Activated CD8-positive, alpha-beta memory T cell treated with anti-CD3 and anti-CD28 coated beads, Interleukin-2, amount 10 ng/mL, durations not matched to agents 7 days and 5 days (primary cell): ENCODE measurements at places on chromosomes 6 and 20.

- no peaks in the 10 kb centered on the region for H3K36me3 ChIP-seq
- no peak overlapping the region for H3K27ac ChIP-seq
- H3K4me1 ChIP-seq = no peaks in the 10 kb centered on the region
- DNase-seq = no peak
Measured at GRCh38 chr6:163264662-163265035, 149.9 kb upstream of the QKI start.

GRCh38 chr6:131164506-131164905 lies 29.2 kb downstream of the AKAP7 start:
- H3K36me3 ChIP-seq = peaks cover 9% of the 10 kb centered on the region
- H3K27ac ChIP-seq = no peak overlapping the region
- no peak overlapping the region for H3K4me3 ChIP-seq
- DNase-seq = no peak
- no peaks in the 10 kb centered on the region for H3K27me3 ChIP-seq

GRCh38 chr6:4932228-4932903 lies 71.5 kb downstream of the RPP40 start:
- peaks cover 57% of the 10 kb centered on the region for H3K4me1 ChIP-seq
- no peak overlapping the region for H3K27ac ChIP-seq
- no peak overlapping the region for H3K4me3 ChIP-seq
- DNase-seq = no peak
- H3K27me3 ChIP-seq = no peaks in the 10 kb centered on the region

- H3K4me3 ChIP-seq = no peak overlapping the region
- no peaks in the 10 kb centered on the region for H3K36me3 ChIP-seq
- H3K27me3 ChIP-seq = peaks cover 30% of the 10 kb centered on the region
- DNase-seq = peak; percentile 95
- no peak overlapping the region for H3K27ac ChIP-seq
- H3K4me1 ChIP-seq = no peaks in the 10 kb centered on the region
Measured at GRCh38 chr6:36302227-36302976, 32.5 kb downstream of the PNPLA1 start.

GRCh38 chr6:69774740-69775584 lies 21.8 kb downstream of the LMBRD1 start:
- H3K36me3 ChIP-seq = peaks cover 49% of the 10 kb centered on the region
- no peaks in the 10 kb centered on the region for H3K27me3 ChIP-seq
- H3K4me1 ChIP-seq = no peaks in the 10 kb centered on the region
- no peak overlapping the region for H3K4me3 ChIP-seq
- no peak for DNase-seq

DNA sequence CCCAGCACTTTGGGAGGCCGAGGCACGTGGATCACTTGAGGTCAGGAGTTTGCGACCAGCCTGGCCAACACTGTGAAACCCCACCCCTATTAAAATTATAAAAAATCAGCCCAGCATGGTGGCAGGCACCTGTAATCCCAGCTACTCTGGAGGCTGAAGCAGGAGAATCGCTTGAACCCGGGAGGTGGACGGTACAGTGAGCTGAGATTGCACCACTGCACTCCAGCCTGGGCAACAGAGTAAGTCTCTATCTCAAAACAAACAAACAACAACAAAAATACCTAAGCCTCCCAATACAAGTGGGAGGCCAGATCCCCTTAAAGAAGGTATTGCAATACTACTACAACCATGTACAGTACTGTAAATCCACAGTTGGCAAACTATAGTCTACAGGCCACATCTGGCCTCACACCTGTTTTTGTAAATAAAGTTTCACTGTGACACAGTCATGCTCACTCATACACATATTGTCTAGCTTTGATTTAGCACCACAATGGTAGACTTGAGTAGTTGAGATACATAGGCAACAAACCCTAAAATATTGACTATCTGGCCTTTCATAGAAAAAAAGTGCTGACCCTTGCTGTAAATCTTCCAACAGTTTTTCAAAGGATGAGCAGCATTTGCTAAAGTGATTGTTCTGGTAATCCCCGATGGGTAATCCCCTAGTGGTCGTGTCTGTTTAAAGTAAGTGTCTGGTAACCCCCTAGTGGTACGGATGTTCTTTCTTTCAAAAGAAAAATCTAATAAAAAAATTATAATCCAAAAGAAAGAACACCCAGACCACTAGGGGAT lies 202.0 kb downstream of the RNGTT start:
- DNase-seq = no peak
- H3K36me3 ChIP-seq = peaks cover 13% of the 10 kb centered on the region
- no peak overlapping the region for H3K4me3 ChIP-seq
- peaks cover 1% of the 10 kb centered on the region for H3K4me1 ChIP-seq
- H3K27me3 ChIP-seq = no peaks in the 10 kb centered on the region
- no peak overlapping the region for H3K27ac ChIP-seq

DNA sequence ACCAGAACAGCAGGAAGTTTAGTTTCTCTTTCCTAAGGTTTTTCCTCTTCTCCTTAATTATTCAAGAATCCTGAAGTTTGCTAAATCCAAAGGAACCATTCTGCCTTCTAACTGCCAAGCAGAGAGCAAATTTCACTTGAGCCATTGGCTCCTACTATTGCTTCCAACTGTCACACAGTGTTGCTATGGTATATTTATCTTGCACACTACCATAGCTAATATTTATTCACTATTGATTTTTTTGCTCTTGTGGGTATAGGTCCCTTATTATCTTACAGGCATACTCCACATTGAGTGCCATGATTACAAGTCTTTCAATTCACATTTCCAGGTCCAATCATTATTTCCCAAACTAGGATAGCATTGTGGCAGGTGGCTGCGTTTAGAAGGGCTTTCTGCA lies 266.7 kb upstream of the FLRT3 start:
- H3K27ac ChIP-seq = no peak overlapping the region
- no peaks in the 10 kb centered on the region for H3K36me3 ChIP-seq
- no peak overlapping the region for H3K4me3 ChIP-seq

GRCh38 chr6:116373300-116373699 lies 2.6 kb downstream of the DSE start:
- no peak for DNase-seq
- H3K36me3 ChIP-seq = no peaks in the 10 kb centered on the region
- peaks cover 34% of the 10 kb centered on the region for H3K27me3 ChIP-seq
- H3K27ac ChIP-seq = no peak overlapping the region
- H3K4me1 ChIP-seq = peaks cover 20% of the 10 kb centered on the region
- H3K4me3 ChIP-seq = no peak overlapping the region

DNA sequence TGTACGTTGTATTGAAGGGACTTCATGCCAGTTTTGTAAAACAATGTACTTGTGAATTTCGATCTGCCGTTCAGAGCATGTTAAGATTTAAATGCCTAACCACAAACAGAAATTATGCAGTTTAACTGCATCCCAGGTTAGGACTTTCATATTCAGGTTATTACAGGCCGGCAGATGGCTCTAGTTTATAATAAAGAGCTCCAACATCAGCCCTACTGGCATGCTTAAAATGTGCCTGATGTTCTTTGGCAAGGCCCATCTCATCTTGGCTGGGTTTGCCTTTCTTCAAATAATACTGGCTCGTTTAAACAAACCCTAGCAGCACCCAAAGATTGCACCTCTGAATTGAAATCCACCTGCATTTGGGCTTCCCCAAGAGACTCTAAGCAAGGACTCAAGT lies 169.3 kb upstream of the RIN2 start:
- H3K27me3 ChIP-seq = no peaks in the 10 kb centered on the region
- DNase-seq = no peak
- no peaks in the 10 kb centered on the region for H3K36me3 ChIP-seq

GRCh38 chr20:62344092-62344491 lies 23.0 kb downstream of the LAMA5 start:
- DNase-seq = no peak
- peaks cover 11% of the 10 kb centered on the region for H3K27me3 ChIP-seq
- no peaks in the 10 kb centered on the region for H3K36me3 ChIP-seq
- no peak overlapping the region for H3K27ac ChIP-seq

DNA sequence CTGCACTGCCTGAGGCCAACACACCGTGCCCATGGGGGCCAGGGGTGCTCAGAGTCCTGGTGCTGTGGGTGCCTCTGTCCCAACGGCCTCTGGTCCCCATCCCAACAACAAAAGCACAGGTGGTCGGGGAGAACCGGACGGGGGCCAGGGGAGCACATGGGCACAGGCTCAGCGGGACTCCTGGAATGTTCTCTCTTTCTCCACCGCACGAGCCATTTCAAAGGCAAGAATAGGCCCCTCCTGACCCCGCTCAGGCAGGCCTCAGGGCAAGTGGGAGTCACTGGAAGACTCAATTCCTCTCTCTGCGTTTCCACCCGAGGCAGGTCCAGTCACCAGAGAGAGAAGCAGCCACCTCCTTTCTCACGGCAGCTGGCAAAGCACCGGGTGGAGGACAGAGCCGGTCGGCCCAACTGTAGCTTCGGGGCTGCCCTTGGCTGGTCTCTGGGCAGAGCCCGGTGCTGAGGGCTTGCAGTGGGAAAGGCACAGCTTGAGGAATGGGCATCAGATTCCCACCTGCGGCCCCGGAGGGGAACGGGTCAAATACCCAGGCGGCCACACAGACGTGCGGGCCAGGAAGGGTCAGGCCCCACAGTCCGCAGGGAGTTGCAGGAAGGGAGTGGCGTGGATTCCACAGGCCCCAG lies 55.2 kb downstream of the KCNQ2 start:
- H3K4me3 ChIP-seq = no peak overlapping the region
- H3K27me3 ChIP-seq = no peaks in the 10 kb centered on the region
- H3K4me1 ChIP-seq = no peaks in the 10 kb centered on the region
- DNase-seq = no peak

GRCh38 chr6:2099870-2100269 lies 145.5 kb downstream of the GMDS start:
- H3K4me1 ChIP-seq = peaks cover 2% of the 10 kb centered on the region
- peaks cover 3% of the 10 kb centered on the region for H3K27me3 ChIP-seq
- H3K27ac ChIP-seq = no peak overlapping the region
- H3K4me3 ChIP-seq = no peak overlapping the region
- no peak for DNase-seq
- H3K36me3 ChIP-seq = no peaks in the 10 kb centered on the region

GRCh38 chr20:17558154-17558940 lies 11.5 kb upstream of the DSTN start:
- peaks cover 3% of the 10 kb centered on the region for H3K27me3 ChIP-seq
- H3K4me1 ChIP-seq = peaks cover 24% of the 10 kb centered on the region
- DNase-seq = peak; percentile 42

GRCh38 chr6:169310983-169311382 lies 57.3 kb upstream of the THBS2 start:
- H3K4me3 ChIP-seq = no peak overlapping the region
- peaks cover 5% of the 10 kb centered on the region for H3K27me3 ChIP-seq
- no peak for DNase-seq
- no peaks in the 10 kb centered on the region for H3K4me1 ChIP-seq
- H3K27ac ChIP-seq = no peak overlapping the region

- H3K4me1 ChIP-seq = peaks cover 14% of the 10 kb centered on the region
- H3K36me3 ChIP-seq = no peaks in the 10 kb centered on the region
- no peak overlapping the region for H3K27ac ChIP-seq
Measured at GRCh38 chr20:32764005-32764960, 2.1 kb downstream of the DNMT3B start.

GRCh38 chr6:119090256-119090655 lies 11.8 kb upstream of the FAM184A start:
- no peak overlapping the region for H3K4me3 ChIP-seq
- H3K27ac ChIP-seq = no peak overlapping the region
- peaks cover 18% of the 10 kb centered on the region for H3K27me3 ChIP-seq
- peaks cover 2% of the 10 kb centered on the region for H3K36me3 ChIP-seq
- no peaks in the 10 kb centered on the region for H3K4me1 ChIP-seq

DNA sequence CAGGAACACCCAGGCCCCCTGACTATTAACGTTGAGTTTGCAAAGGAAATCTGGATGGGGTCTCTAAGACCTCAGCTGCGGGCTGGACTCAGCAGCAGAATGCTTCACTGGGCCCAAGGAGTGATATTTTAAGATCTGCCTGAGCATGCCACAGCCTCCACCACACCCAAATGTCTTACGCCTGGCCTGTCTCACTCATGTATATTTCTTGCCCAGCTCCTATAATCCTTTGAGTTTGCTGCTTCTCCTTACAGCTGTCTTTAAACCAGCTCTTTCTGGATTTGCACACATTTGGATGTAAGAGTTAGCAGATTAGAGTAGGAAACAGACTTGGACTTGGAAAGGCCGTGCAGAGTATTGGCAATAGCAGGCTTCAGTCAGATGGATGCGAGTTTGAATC lies 16.4 kb downstream of the CASS4 start:
- H3K27me3 ChIP-seq = no peaks in the 10 kb centered on the region
- peaks cover 23% of the 10 kb centered on the region for H3K36me3 ChIP-seq
- H3K4me3 ChIP-seq = no peak overlapping the region

GRCh38 chr6:77030929-77031674 lies 432.2 kb downstream of the HTR1B start:
- DNase-seq = no peak
- H3K27ac ChIP-seq = no peak overlapping the region
- no peaks in the 10 kb centered on the region for H3K36me3 ChIP-seq
- H3K27me3 ChIP-seq = no peaks in the 10 kb centered on the region
- no peaks in the 10 kb centered on the region for H3K4me1 ChIP-seq

GRCh38 chr6:43185391-43185985 lies 3.5 kb downstream of the CUL9 start:
- H3K4me1 ChIP-seq = peaks cover 45% of the 10 kb centered on the region
- peak overlapping the region; percentile 17 for H3K4me3 ChIP-seq
- peaks cover 27% of the 10 kb centered on the region for H3K36me3 ChIP-seq
- DNase-seq = peak; percentile 52

- H3K27me3 ChIP-seq = peaks cover 64% of the 10 kb centered on the region
- no peak overlapping the region for H3K27ac ChIP-seq
- H3K36me3 ChIP-seq = no peaks in the 10 kb centered on the region
- peaks cover 28% of the 10 kb centered on the region for H3K4me1 ChIP-seq
- H3K4me3 ChIP-seq = no peak overlapping the region
- peak; percentile 78 for DNase-seq
Measured at GRCh38 chr20:21505161-21505809, 8.6 kb downstream of the NKX2-2 start.

GRCh38 chr6:100336876-100337275 lies 127.8 kb downstream of the SIM1 start:
- H3K4me1 ChIP-seq = peaks cover 8% of the 10 kb centered on the region
- H3K4me3 ChIP-seq = no peak overlapping the region
- H3K27ac ChIP-seq = no peak overlapping the region
- H3K27me3 ChIP-seq = peaks cover 32% of the 10 kb centered on the region

GRCh38 chr6:44265722-44266233 lies 427 bp upstream of the NFKBIE start:
- peak overlapping the region; percentile 93 for H3K27ac ChIP-seq
- no peak for DNase-seq
- peaks cover 18% of the 10 kb centered on the region for H3K27me3 ChIP-seq
- H3K4me1 ChIP-seq = peaks cover 58% of the 10 kb centered on the region

DNA sequence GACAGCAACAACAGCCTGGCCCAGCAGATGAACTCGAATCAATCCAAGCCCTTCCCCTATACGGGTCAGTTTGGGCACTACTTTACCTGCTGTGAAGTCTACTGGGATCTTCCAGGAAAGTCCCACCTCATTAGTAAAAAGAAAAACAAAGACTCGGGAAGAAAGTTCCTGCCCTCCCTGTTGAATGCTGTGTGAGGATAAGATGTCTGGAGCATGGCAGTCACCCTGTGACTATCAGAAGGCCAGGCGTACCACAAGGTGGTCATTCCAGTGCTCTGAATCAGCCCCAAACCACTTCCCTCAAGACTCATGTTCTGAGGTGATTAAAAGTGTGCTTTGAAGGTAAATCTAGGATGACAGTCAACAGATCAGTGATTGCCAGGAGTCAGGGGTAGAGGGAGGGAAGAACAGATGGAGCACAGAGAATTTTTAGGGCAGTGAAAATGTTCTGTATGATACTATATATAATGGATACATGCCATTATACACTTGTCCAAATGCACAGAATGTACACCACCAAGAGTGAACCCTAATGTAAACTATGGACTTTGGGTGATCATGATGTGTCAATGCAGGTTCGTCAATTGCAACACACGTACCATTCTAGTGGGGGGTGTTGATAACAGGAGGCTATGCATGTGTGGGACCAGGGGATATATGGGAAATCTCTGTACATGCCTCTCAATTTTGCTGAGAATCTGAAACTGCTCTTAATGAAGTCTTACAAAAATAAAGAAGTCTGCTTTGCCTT lies 14.7 kb downstream of the FKBP1A start:
- peak overlapping the region; percentile 73 for H3K27ac ChIP-seq
- peak overlapping the region; percentile 9 for H3K4me3 ChIP-seq
- peaks cover 34% of the 10 kb centered on the region for H3K36me3 ChIP-seq
- DNase-seq = peak; percentile 69
- no peaks in the 10 kb centered on the region for H3K27me3 ChIP-seq
- H3K4me1 ChIP-seq = peaks cover 90% of the 10 kb centered on the region
